ENCODE measurements at places on chromosomes 7 and 10.

DNA sequence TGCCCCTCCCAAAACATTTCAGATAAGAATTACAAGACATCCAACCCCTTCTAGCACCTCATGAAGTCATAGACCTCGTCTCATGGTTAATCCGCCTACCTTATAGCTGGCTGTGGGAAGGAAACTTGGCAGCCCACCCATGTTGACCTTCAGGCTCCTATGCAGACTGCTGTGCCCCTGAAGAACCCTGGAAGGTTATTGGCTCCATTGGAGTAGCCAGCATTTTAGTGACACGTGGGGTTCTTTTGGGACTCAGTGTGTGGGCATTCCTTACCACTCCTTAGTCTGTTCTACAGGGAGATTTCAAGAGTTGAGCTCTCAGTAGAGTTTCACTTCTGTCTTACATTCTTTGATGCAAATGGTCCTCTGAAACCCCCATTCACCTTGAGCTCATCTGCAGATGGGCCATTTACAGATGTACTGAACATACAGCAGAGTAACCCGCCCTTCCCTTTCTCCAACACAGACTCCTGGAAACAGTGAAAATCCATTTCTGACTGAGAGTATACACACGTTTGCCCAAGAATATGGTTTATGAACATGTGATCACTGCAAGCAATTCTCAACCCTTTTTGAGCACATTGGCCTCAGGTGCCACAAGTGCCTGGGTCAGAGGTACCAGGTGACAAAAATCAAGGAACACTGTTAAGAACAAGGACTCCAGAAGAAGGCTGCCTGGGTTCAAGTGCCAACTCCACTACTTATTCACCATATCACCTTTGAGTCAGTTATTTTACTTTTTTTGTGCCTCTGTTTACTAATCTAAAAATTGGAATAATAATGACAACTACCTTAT is 54.0 kb upstream of the HECW1 start:
- no peak for DNase-seq

DNA sequence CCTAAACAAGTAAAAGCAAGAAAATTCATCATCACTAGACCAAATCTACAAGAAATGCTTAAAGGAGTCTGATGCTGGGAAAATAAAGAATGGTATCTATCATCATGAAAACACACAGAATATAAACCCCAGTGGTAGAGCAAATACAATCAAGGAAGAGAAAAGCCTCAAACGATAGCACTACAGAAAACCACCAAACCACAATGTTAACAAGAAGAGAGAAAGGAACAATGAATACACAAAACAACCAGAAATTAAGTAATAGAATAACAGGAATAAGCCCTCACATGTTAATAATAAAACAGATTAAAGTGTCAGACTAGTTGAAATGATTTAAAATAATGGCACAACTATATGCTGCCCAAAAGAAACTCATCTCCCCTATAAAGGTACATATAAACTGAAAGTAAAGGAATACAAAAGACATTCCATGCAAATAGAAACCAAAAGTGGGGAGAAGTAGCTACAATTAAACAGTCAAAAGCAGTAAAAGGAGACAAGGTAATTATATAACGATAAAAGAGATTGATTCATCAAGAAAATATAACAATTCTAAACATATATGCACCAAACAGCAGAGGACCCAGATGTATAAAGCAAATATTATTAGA is 77.3 kb downstream of the JMJD1C start:
- DNase-seq, result peak; percentile 24

- DNase-seq, result no peak
Observed at GRCh38 chr7:33774762-33775523, 130.4 kb upstream of the BMPER start.

DNA sequence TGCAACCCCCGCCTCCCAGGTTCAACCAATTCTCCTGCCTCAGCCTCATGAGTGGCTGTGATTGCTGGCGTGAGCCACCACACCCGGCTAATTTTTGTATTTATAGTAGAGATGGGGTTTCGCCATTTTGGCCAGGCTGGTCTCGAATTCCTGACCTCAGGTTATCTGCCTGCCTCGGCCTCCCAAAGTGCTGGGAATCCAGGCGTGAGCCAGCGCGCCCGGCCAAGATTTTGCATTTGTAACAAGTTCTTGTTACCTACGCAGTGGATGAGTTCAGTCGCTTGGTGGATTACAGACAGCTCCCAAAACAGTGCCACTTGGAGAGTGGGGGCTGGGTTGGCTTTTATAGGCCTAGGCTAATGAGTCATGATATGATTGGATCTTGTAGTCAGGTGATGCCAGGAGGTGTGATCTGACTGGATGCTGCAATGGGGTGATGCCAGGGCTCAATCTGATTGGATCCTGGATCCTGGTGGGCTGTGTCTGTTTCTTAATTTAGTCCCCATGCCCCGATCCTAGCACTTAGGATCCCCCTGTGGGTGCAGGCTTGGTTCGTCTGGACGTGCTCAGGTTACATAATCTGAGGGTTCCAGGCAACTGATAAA is 20.3 kb downstream of the SBDS start:
- DNase-seq, result no peak

DNA sequence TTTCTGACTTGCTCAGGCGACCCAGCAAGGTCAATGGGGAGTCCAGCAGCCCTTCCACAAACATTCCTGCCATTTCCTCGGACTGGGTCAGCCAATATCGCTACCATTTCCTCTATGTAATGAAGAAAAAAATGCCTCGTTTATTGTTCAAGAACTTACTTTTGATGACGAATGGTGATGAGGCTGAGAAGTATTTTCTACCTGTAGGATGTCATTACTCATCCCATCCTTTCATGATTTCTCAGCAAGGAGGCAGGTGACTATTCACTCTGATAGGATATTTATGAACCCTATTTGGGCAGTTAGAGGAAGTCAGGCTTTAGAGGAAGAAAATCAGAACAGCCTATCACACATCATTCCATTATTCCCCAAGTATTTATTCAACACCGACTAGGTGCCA is 178.6 kb downstream of the FANK1 start:
- no peak for DNase-seq

DNA sequence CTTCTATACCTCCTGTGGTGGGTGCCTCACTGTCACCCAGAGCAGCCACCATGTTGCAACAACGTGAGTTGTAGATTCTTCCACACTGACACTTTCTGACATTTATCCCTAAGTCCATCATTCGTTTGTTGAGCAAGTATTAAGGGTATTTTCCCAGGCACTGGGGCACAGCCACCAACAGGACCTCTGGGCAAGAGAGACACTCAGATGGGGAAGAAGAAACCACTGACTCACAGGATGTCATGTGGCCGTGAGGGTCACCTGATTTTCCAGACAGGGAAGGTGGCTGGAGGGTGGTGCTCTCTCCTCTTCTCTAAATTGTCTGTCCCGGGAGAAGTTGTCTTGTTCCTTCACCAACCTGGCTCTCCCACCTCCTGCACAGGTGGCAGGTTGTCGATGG is 51.7 kb upstream of the PPIF start:
- peak; percentile 43 for DNase-seq

DNA sequence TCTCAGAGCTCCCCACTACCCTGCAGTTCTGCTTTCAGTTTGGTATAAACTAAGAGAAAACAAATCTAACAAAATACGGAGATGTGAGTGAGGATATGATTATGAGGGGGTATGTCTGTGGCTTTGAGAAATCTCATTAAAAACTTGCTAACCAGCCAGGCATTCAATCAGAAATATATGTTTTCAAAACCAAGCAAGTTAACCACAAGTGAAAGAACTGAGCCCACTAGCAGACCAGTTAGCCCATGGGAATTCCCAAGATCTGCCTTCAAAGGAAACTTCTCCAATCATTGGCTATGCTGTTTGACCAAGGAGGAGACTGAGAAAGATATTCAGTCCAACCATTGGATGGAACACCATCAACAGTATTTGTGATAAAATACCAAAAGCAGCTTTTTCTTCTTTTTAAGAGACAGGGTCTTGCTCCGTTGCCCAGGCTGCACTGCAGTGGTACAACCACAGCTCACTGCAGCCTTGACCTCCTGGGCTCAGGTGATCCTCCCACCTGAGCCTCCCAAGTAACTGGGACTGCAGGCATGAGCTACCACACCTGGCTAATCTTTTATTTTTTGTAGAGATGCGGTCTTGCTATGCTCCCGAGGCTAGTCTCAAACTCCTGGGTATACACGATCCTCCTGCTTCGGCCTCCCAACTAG is 41.2 kb downstream of the FGFR2 start:
- DNase-seq, result no peak

DNA sequence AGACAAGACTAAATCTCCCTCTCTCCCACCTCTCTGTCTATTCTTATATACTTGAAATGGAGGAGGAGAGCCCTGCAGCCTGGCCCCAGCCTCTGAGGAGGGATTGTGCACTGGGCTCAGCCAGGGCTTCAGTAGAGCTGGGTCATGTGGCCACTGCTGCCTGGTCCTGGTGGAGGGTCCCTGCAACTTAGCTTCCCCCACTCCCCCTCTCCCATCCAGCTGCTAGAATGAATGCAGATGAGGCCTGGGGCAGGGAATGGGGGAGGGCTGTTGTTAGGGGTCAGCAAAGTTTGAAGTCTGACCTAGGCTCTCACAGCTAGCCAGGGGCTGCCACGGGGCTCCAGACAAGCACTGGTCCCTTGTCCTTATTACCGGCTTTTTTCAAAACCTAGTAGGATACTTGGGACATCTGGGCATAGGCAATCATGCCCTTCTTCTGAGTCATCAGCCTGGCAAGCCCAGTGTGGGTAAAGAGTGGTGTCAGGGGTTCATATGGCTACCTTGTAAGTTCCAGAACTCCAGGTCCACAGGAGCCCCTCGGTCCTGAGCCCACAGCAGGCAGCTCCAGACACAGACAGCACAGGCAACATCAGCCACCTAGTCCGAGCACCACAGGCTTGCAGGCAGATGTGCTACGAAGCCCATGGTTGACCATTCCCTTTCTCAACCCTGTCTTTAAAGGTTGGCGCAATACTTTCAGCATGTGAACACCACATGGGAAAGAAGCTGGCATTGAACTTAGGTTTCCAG is 12.8 kb upstream of the CXCL12 start:
- DNase-seq, result no peak

DNA sequence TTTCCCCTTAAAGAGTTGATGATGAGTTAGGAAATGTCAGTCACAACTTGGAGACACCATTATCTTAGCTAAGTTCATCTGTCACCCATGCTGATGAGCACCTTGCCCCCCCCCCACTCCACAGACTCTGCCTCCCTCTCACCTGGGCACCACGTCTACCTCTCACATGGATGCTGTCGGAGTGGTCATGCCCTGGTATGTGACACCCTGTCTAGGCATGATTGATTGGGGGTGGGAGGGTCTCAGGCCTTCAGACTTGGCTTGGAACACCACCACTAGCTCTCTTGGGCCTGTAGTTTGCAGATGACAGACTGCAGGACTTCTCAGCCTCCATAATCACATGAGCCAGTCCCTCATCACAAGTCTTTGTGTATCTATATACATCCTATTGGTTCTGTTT is 78.0 kb downstream of the WDR37 start:
- DNase-seq, result no peak

- DNase-seq, result no peak
Observed at GRCh38 chr10:101069441-101069840, 7.7 kb downstream of the KAZALD1 start.
